Activated T-helper 1 cell treated with anti-CD3 and anti-CD28 coated beads, Interleukin-12 subunit alpha, Interleukin-12 subunit beta, Interleukin-2, Interleukin-4 antibody, amounts not matched to agents 30 ng/mL and 10 ng/mL and 1 ng/mL, durations not matched to agents 14 hours and 24 hours and 36 hours (primary cell): ENCODE measurements at places on chromosomes 2 and 18.
A peak's percentile ranks its signal among the peaks of the same experiment; 100 is the strongest.

DNA sequence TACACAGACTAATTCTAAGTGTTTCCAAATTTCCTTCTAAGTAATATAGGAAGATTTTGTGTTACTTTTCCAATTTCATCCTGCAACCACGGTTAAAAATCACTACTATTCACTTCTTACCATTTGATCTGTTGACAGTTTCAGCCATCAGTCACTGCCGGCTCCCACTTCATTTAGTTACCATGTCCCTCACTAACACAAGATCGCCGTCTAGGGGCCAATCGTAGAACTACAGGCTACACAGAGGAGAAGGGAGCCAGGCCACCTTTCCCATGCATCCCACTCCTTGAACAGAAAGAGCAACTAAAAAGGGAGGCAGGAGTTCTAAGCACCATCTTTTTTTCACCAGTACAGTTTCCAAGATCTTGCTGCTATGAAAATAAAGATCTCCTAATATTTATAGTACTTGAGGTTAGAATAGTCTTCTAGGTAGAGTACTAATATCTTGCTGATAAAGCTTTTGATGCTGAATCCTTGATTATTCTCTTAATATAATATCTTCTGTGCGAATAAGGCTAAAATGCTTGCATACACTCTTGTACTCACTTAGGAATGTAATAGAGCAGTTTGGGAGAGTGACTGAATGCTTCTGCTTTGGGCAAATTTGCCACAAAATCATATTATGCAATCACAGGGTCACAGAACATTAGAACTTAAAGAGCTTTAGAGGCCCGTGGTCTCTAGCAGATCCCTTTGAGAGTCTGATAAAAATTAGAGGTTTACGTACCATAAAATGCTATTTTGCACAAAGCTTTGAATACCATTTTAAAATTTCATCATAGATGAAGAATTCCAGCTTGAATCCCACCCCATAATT is 39.5 kb upstream of the CYP1B1 start:
- DNase-seq = peak; percentile 47

DNA sequence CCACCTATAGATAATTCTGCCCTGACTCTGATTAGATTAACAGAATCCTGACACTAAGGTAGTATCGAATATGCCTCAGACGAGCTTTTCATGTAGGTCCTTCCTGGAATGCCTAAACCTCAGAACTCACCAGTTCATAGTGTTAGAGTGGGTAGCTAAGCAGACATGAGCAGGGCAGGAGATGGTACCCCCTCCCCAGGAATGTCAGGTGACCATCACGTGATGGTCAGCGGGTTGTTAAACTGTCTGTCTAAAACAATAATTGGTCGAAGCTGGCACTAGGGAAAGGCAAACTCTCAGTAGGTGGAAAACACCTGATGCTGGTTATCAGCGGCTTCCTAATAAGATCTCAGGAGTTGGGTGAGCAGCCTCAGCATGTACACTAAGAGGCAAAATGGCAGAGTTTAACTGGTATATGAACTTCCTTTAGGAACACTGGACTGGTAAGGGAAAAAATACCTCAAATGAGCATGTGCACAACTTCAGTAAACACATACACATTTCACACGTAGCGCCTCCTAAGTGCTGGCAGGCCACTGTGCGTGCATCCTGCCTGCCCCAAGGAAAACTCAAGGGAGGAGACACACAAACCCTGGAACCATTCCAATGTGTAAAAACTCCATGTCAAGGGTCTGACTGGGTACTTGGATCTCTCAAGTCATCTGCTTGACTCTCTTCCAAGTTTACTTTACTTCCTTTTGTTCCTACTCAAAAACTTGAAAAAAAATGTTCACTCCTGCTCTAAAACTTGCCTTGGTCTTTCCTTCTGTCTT is 339.5 kb downstream of the GULP1 start:
- no peak for DNase-seq

DNA sequence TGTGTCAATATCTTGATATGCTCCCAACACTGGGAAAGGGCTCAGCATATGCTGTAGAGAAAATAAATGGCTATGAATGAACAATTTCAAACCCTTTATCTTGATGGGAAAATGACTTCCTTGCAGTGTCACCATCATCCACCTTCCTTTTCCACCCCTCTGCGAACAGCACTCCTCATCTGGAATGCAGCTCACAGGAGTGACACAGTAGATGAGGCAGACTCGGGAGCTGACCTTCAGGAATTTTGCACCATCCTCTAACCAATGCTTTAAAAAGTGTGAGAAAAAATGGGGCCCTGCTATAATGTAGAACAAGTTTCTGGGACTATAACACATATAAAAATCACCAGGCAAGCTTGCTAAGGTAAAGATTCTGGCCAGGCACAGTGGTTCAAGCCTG is 41.3 kb upstream of the YPEL5 start:
- DNase-seq = no peak

DNA sequence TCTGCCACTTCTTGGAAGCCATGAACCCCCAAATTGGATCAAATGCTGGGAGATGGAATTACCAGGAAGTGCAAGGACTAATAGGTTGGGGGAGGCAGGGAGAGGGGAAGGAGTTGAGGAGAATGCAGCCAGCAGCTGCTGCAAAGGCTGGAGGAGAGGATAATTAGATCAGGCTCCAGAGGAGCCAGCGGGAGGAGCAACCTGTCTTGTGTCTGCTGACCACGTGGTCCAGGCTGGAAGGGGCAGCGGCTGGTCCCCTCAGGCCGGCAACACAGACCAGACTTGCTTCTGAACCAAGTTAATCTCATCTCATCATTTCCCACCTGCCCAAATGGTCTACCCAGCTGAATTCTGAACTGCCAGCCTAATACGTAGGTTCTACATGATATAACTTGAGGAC is 68.3 kb downstream of the MRO start:
- no peak for DNase-seq

GRCh38 chr2:206245265-206245672 is 29.2 kb upstream of the ZDBF2 start:
- DNase-seq = no peak

DNA sequence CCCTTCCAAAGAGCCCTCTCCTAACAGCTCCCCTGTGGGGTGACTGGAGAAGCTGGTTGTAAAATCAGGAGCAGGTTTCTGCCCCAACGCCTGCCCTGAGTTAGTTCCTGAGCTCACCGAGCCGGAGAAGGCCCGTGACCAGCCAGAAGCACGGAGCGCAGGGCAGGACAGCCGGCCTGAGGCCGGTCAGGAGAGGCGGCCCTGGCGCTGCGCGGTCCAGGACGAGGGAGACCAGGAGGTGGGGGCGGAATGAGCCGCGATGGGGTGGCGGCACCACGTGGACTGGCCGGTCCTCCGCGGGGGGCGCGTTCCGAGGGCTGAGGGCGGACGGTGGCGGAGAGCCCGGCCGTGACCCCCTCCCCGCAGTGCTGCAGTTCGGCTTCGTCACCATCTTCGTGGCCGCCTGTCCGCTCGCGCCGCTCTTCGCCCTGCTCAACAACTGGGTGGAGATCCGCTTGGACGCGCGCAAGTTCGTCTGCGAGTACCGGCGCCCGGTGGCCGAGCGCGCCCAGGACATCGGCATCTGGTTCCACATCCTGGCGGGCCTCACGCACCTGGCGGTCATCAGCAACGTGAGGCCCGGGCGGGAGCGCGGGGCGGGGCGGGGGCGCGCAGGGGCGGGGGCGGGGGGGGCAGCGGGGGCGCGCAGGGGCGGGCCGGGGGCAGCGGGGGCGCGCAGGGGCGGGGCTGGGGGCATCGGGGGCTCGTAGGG is 29.0 kb downstream of the ANO7 start:
- peak; percentile 20 for DNase-seq

GRCh38 chr2:20661421-20662307 is 5.3 kb upstream of the GDF7 start:
- DNase-seq = peak; percentile 54

DNA sequence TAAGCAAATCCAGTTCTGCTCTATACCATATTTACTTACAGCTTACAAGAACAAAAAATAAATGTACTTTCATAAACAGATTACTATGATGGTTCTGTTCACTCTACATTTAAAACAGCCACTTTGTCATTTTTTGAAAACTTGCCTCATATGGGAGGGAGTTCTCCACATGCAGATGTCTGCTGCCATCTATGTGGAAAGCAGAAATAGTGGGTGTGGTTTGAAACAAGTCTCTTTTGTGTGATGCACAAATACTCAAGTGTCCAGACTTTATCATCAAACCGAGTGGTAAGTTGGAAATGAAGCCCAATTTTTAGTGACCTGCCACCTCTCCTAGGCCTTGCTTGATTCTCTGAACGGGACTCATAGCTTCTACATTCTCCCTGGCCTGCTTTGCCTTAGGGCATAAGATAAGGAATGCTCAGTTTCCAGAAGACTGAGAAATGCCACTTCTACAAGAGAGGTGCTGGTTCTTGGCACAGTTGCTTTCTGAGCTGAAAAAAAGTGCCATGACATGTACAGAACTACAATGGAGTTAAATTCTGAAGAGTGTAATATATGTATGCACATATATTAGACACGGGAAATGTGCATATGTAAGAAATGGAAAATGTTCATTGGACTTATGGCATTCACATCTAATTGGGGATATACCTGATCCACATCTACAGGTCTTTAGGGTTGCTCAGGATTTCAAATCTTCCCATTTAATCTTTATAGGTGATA is 221.0 kb downstream of the SLC8A1 start:
- no peak for DNase-seq

DNA sequence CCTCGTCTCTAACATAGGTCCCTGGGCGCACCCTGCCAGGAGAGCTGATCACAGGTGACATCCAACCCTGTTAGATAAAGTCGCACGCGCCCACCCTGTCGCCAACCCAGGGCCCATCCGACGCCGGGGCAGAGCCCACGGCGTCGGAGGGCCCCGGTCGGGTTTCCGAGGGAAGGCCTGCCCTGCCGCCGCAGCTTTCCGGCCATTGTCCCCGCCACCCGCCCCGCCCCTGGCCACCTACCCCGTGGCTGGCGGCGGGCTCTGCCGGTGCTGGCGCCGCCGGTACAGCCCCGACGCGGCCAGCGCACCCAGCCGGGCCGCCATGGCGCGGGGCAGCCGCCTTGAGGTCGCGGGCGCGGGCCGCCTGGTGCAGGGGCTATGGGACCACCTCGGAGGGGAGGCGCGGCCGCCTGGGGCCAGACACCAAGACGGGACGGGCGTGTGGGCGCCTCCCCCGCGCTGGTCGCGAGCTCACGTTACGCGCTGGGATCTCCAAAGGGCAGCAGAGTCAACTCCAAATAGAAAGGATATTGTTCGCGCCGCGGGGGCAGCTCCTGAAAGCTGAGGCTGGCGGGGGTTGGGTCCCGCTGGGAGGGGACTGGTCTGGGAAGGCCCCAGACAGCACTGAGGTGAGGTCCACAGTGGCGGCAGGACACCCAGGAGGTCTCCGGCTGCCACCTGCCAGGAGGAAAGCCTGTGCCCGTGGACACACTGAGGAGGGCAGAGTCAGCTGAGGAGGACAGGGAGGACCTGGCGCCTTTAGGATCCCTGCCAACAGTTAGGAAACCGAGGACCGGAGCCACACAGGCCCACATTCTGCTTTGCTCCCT is 11.1 kb downstream of the LIMS2 start:
- no peak for DNase-seq

DNA sequence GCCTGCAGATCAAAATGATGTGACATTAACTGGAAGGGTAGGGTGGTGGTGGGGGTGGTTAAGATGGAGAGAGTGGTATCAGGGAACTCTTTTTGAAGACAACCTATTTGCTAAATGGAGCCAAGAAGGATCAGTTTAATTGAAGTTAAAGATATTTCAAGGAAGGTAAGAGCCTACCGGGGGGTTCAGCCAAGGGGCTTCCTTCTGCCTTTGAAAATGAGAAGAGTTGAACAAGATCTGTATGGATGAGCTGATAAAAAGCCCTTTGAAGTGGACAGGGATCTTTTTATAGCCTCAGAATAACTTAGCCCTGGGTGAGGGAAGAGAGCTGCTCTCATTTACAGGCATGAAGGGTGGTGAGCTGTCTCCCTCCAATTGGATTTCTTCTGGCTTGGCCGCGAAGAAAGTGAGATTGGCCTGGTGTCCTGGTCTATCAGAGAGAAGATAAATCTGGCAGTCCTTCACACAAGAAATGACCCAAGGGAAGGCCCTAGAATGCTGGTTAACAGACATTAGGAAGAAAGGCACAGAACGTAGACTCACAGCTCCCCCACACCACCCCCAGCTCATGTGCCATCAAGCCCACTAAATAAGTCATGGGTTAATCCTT is 439.8 kb downstream of the TNS1 start:
- DNase-seq = no peak

DNA sequence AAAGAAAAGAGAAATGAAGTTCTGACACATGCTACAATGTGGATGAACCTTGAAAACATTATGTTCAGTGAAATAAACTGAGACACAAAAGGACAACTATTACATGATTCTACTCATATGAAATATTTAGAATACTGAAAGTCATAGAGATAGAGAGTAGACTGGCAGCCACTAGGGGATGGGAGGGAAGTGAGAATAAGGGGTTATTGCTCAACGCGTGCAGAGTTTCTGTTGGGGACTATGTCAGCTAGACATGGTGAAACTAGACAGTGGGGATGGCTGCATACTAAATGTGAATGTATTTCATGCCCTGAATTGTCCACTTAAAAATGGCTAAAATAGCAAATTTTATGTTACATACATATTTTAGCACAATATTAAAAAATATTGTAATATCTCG is 108.7 kb upstream of the ATL2 start:
- no peak for DNase-seq

GRCh38 chr18:849021-849420 is 37.0 kb upstream of the YES1 start:
- no peak for DNase-seq
